Activated T-helper 1 cell treated with anti-CD3 and anti-CD28 coated beads, Interleukin-2, amount 50 U/mL, for 16 hours (primary cell): ENCODE measurements at places on chromosomes 12 and 14.
A peak's percentile ranks its signal among the peaks of the same experiment; 100 is the strongest.

GRCh38 chr14:101932673-101933072, 31.7 kb upstream of the DYNC1H1 start:
- DNase-seq, result no peak

DNA sequence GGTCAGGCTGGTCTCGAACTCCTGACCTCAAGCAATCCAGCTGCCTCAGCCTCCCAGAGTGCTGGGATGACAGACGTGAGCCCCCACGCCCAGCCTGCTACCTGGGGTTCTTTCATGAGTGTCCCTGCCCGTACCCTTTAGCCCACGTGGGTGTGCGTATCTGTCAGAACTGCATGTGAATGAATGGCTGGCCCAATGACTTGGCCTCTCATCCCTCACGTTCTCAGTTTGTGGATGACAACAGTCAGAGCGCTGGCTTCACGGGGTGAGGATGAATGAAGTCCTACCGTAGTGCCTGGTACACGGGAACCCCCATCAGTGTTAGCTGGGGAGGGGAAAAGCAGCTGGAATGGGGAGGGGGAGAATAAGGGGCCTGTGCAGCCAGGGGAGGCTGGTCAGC, 16.1 kb upstream of the ZDHHC22 start:
- DNase-seq, result no peak

GRCh38 chr14:50489851-50490250, 42.5 kb downstream of the MAP4K5 start:
- DNase-seq, result no peak

GRCh38 chr12:32367381-32367780, 32.0 kb upstream of the FGD4 start:
- no peak for DNase-seq

GRCh38 chr14:65268594-65268993, 143.9 kb upstream of the FUT8 start:
- no peak for DNase-seq

DNA sequence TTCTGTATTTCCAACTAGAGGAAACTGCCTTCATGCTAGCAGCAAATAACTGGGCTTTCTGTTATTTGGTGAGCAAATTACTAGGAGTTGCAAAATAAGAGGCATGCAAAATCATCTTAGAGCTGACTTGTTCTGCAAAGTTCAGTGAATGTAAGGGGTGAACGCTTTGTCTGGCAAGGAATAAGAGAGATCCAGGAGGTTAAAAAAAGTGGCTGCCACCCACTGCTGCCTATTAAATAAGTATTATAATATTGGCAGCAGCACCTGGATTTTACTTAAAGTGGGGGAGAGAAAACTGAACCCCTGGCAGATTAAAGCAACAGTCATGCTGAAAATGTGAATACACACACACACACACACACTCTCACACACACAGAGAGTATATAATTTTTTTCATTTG, 557.0 kb downstream of the FLRT2 start:
- no peak for DNase-seq

DNA sequence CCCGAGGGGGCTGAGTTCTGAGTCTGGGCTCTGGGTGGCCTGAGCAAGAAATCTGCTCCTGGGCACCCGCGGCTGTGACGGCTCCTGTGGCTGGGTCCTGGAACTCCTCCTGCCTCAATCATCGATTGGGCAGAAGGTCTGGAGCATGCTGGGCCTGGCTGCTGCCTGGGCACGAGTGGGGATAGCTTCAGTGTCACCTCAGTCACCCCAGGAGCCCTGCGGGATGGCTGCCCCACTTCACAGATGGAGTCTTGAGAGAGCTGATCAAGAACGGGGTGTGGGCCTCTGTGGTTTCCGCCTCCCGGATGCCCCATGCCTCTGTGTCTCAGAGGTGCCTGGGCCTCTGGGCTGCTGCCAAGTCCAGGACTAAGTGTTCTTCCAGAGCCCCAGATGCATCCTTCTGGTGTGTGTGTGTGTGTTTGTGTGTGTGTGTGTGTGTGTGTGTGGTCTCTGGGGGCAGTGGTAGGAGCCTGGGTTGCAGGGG, 185.6 kb upstream of the C14orf180 start:
- DNase-seq, result peak; percentile 69

DNA sequence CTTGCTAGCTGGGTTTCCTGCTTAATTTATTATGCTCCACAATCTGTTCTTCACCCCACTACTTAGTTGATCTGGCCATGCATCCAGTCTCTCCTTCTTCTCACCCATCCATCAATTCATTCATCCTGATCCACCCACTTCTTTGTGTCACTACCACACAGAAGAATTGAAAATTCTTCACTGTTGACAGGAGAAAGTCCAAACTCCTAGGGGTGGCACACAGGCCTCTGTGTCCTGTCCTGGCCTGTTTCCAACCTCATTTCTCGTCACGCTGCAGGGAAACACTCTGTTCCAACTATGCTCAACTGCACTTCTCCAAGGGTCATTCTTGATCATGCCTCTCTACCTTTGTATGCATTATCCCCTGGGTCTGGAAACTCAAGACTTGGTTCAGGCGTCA, 10.6 kb upstream of the KRT83 start:
- no peak for DNase-seq

DNA sequence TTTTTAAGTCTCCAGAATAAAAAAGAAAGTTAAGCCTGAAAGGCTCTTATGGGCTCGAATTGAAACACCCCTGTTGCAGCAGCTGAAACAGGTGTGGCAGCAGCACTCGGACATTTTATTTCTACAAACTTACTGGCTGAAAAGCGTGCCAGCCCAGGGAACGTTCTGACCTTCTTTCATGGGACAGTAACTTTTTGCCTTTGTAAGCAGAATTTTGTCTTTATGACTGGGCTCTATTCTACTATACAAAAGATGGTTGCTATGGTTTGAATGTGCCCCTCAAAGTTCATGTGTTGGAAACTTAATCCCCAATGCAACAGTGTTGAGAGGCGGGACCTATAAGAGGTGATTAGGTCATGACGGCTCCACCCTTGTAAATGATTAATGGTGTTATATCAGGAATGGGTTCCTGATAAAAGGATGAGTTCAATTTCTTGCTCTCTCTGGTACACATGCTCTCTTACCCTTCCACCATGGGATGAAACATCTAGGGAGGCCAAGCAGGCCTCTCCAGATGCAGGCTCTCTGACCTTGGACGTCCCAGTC, 52.7 kb downstream of the PELI2 start:
- no peak for DNase-seq

DNA sequence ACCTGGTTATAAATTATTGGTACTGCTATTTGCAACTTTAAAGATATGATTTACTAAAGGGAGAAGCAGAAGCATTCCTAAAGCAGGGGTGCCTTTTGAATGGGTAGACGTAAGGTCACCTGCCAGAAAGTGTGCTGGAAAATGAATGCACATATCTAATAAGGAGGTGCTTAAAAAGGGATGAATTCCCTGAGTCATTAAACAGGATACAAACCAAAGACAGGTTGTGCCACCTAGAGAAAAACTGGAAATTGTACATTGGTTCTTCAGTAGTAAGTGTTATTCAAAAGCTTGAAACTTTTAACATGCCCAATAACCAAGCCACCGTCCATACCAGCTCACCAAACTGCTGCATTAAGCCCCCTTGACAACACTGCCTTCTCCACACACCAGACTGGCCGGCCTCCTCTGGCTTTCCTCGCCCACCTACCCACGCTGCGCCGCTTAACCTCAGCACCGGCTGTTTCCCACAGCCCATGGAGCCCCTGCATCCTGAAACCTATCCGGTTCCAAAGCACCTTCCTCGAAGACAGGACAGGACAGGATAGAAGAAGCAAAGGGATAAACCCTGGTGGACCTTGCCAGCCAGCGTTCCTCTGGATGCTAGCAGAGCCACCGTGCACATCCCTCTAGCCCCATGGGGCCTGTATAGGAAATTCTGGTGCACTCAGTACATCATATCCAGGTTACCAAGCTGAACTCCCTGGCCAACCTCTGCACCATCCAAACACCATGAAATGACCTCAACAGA, 201.5 kb upstream of the CAND1 start:
- no peak for DNase-seq

GRCh38 chr12:50676756-50677155, 87.1 kb upstream of the ATF1 start:
- no peak for DNase-seq

DNA sequence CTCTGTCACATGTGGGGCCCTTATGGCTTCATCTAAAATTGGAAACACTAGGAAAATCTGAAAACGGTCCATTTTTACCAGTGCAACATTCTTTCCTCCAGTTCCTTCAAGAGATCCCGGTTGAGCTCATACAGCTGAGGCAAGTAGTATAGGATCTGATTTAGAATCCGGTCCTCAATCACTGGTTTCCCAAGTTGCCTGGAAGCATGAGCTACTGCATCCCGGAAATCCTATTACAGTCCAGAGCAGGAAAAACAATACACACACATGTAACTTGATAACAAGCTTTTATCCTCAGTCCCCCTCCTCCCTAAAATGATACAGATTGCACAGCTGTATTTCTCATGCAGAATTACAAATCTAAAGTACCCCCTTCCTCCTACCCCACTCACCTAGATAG, 67.9 kb upstream of the NR2C1 start:
- DNase-seq, result no peak

- no peak for DNase-seq
Measured at GRCh38 chr12:88693837-88694445, 113.7 kb upstream of the KITLG start.

- no peak for DNase-seq
Measured at GRCh38 chr12:14779834-14780233, 23.4 kb downstream of the WBP11 start.

GRCh38 chr12:57834086-57834876, 12.2 kb downstream of the CTDSP2 start:
- no peak for DNase-seq

GRCh38 chr14:22737052-22737451, 29.4 kb upstream of the OXA1L start:
- DNase-seq, result no peak

DNA sequence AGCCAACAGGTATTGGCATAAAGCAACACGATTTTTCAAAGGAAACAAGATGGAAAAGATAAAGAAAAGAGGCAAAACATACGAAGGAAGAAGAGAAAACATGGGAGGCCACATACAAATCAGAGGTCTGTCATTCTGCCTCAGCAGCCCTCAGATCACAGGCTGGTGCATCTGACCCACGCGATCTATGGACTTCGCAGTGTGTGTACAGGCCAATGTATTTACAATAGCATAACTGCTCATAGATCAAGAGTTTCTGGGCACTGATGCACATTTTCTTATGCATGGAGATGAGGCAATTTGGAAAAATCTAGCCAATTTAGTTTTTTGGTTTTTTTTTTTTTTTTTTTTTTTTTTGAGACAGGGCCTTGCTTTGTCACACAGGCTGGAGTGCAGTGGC, 245.4 kb downstream of the DUSP6 start:
- no peak for DNase-seq

DNA sequence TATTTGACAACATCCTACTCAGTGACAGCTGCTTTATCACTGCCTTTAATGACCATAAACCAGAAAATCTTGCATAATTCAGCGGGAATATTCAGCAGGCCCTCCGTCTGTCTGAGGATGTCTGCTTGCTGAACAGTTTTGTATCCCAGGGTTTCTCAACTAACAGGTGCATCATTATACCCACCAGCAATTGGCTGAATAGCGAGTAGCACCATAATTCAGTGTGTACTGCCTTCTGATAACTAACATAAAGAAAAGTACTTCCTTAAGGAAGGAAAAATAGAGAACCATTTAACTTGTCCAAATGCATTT, 680.1 kb downstream of the GALC start:
- DNase-seq, result no peak

- DNase-seq, result no peak
Measured at GRCh38 chr12:127162902-127163301, 1104.1 kb upstream of the TMEM132C start.

DNA sequence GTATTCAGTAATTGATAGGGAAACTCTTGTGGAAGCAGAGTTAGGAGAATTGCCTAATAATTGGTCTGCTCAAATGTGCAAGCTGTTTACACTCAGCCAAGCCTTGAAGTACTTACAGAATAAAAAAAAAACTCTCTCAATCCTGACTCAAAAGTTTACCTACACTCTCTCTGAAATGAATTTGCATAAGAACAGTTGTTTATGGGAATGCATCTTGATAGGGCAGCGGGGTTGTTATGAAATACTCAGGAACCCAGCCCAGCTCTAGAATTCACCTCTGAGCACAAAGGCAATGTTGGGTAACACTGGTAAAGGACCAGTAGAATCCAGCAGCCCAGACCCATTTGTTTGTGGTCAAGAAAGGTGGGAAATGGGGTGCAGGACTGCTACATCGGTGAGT, 267.0 kb downstream of the CPNE8 start:
- no peak for DNase-seq

GRCh38 chr12:132711080-132711843, 620 bp downstream of the PGAM5 start:
- DNase-seq, result no peak

- no peak for DNase-seq
Measured at GRCh38 chr12:65449400-65449799, 170.9 kb downstream of the MSRB3 start.

GRCh38 chr12:121214166-121214777, 4.3 kb downstream of the P2RX4 start:
- DNase-seq, result no peak

- DNase-seq, result no peak
Measured at GRCh38 chr14:68337279-68337678, 455.6 kb downstream of the ZFP36L1 start.

GRCh38 chr12:25855716-25856115, 102.8 kb upstream of the RASSF8 start:
- DNase-seq, result no peak

GRCh38 chr14:90839889-90840266, 23.6 kb upstream of the TTC7B start:
- no peak for DNase-seq

GRCh38 chr14:54606178-54606577, 39.2 kb downstream of the SAMD4A start:
- no peak for DNase-seq
